SJSA1 (cell line): ENCODE measurements at places on chromosomes 11 and 22. TPM values are rescaled to one million over a fixed set of nuclear protein-coding genes. Genes with fewer than 3 reads are reported as not detected.

The GP1BB gene
- total RNA-seq: 0.53 and 4.9 TPM in 2 replicates

DNA sequence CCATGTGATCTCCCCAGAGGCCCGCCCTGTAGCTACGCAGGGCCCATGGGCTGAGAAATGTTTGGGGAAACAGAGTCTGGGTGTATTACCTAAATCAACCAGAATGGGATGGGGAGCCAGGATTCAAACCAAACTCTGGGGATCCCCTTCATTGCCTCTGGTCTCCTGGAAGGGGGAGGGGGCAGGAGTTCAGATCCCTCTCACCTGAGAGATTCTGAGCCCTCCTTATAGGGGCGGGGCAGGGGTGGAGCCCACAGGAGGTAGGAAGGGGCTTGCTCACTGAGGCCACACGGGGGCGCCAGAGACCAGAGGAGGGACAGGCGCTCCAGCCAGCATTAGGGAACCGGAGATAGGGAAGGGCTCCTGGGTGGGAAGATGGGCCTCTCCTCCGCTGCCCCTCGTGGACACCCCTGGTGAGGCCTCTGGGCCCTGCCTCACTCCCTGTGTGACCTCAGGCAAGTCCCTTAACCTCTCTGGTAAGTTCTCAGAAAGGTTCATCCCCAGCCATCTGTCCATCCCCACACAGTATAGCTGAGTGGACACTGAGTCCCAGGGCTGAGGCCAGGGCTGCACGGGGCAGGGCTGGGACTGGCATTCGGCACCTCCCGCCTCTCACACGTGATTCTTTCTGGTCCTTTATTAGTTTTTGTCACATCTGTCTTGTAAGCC is 2.7 kb upstream of the CDC42BPG start:
- peaks cover 43% of the 10 kb centered on the region for H3K4me1 ChIP-seq
- H3K4me3 ChIP-seq: no peak overlapping the region

The RPLP2 gene
- 504 and 706 TPM in 2 replicates for total RNA-seq

The TRIM49 gene
- not detected in 2 replicates for total RNA-seq

The RAB39A gene
- total RNA-seq: not detected in 2 replicates

GRCh38 chr22:39318507-39319283 is 728 bp downstream of the RPL3 start:
- H3K36me3 ChIP-seq: peaks cover 55% of the 10 kb centered on the region
- H3K27me3 ChIP-seq: no peaks in the 10 kb centered on the region
- H3K27ac ChIP-seq: peak overlapping the region; percentile 85
- peak overlapping the region; percentile 56 for H3K4me3 ChIP-seq
- no peak for DNase-seq
- peaks cover 47% of the 10 kb centered on the region for H3K4me1 ChIP-seq

DNA sequence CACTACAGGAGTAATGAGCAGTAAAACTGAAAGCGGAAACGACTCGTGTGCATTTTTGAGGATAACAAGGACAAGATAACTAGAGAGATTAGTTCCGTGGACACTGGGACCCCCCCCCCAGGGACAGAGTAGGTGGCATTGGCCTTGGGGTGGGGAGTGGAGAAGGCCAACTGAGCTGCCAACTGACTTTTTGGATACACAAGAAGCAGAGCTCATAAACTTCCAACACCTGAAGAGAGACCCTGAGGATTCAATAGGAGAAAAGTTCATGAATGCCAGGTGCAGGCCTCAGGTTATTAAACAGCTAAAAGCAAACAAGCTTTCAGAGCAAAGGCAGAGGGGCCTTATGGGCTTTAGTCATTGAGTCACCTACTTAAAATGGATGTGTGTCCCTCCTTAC is 17.6 kb upstream of the PRSS23 start:
- H3K27ac ChIP-seq: no peak overlapping the region
- H3K27me3 ChIP-seq: no peaks in the 10 kb centered on the region
- DNase-seq: no peak
- H3K36me3 ChIP-seq: no peaks in the 10 kb centered on the region
- H3K4me1 ChIP-seq: no peaks in the 10 kb centered on the region

DNA sequence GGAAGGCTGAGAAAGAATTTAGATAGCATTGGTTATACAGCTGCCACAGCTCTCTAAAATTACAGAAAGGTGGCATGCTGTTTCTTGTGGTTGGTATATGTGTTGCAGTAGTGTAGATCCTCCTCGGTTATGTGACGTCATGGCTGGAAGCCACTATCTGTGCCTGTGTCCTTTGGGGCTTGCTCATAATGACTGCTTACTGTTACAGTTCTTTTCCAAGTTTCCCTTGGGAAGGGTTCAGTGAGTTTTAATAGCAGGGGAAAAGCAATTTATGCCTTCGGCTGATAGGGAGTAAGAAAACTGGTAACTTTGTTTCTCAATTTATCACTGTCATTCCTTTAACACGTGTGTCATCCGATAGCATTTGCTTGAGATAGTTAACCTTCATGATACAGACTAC is 47.2 kb downstream of the POLD3 start:
- peaks cover 32% of the 10 kb centered on the region for H3K4me1 ChIP-seq
- H3K27ac ChIP-seq: no peak overlapping the region
- no peak overlapping the region for H3K4me3 ChIP-seq
- no peak for DNase-seq

DNA sequence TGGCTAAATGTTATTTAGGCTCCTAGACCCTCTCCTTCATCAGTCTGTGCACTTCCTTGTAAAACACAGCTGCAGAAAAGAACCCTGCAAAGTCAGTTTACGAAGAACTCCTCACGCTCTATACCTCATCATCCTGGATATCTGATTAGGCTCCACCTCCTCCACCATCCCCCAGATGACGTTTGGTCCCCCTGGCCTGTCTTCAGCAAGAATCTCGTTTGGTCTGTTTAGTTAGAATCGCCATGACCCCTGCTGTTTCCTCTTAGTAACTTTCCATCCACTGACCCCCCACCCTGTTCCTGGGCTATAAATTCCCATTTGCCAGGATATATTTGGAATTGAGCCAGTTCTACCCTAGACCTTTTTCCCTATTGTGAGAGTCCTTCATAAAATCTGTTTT is 214.1 kb downstream of the OPCML start:
- no peak overlapping the region for H3K4me3 ChIP-seq
- no peak overlapping the region for H3K27ac ChIP-seq
- H3K27me3 ChIP-seq: no peaks in the 10 kb centered on the region
- DNase-seq: no peak
- H3K36me3 ChIP-seq: no peaks in the 10 kb centered on the region
- H3K4me1 ChIP-seq: no peaks in the 10 kb centered on the region

GRCh38 chr11:110763249-110764011 is 51.2 kb upstream of the ARHGAP20 start:
- DNase-seq: peak; percentile 78
- H3K4me1 ChIP-seq: peaks cover 28% of the 10 kb centered on the region
- H3K27ac ChIP-seq: peak overlapping the region; percentile 72
- H3K36me3 ChIP-seq: no peaks in the 10 kb centered on the region
- no peak overlapping the region for H3K4me3 ChIP-seq

DNA sequence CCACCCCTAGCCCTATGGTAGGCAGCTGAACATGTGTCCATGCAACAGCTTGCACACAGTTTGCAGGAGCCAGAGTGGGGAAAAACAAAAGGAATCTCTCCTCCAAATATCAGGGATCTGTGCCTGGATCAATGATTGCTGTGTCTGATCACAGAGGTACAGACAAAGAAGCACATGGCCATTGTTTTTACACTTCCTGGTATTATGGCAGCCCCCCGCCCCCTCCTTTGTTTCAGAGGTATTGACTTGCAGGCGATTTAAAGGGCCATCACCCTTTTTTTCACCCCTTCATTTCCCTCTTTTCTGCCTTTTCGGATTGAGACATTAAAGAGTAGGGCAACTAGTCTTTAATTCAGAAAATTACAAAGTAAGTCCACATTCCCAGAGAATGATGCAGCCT is 453.0 kb upstream of the LUZP2 start:
- no peak for DNase-seq
- H3K36me3 ChIP-seq: no peaks in the 10 kb centered on the region
- H3K4me3 ChIP-seq: no peak overlapping the region
- H3K27me3 ChIP-seq: no peaks in the 10 kb centered on the region
- no peak overlapping the region for H3K27ac ChIP-seq

DNA sequence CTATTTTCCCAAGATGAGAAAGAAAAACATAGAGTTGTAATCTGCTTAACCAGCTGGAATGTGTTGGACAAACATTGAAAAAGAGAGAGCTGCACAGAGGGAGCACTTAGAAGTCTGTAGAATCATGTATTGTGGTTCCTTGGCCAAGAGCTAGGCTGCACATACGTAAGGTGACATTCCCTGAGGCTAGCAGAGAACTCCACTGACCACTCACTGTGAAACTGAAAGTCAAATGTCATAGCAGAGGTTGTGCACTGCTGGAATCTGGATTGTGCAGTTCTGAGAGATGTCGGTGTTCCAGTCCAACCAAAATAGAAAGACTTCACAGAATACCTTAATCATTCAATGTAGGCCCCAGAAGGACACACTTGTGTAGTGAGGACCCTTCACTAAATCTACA is 772.8 kb upstream of the RAG2 start:
- no peaks in the 10 kb centered on the region for H3K27me3 ChIP-seq
- no peak for DNase-seq
- no peak overlapping the region for H3K27ac ChIP-seq
- no peaks in the 10 kb centered on the region for H3K4me1 ChIP-seq
- no peak overlapping the region for H3K4me3 ChIP-seq
- no peaks in the 10 kb centered on the region for H3K36me3 ChIP-seq

GRCh38 chr11:33651990-33652389 is 48.6 kb downstream of the C11orf91 start:
- no peaks in the 10 kb centered on the region; the same call in 1 of the 2 replicates for H3K4me1 ChIP-seq
- no peaks in the 10 kb centered on the region for H3K36me3 ChIP-seq
- no peak for DNase-seq
- H3K27ac ChIP-seq: no peak overlapping the region
- no peak overlapping the region for H3K4me3 ChIP-seq

The KDM4F gene
- total RNA-seq: not detected in 2 replicates

- no peak overlapping the region for H3K4me3 ChIP-seq
- H3K27me3 ChIP-seq: peaks cover 9% of the 10 kb centered on the region
- no peak for DNase-seq
- H3K27ac ChIP-seq: no peak overlapping the region
- no peaks in the 10 kb centered on the region for H3K4me1 ChIP-seq
These were observed 10.2 kb upstream of the PIK3IP1 start for GRCh38 chr22:31302537-31302936.

The UBQLNL gene
- total RNA-seq: 0.05 TPM in 1 of 2 replicates, not detected in the other

The GRAMD1B gene
- total RNA-seq: 2.2 and 6.8 TPM in 2 replicates

The MTFP1 gene
- 46.2 and 48.6 TPM in 2 replicates for total RNA-seq

The MOGAT2 gene
- total RNA-seq: not detected in 2 replicates

The ADAMTS8 gene
- total RNA-seq: 0.03 TPM in 1 of 2 replicates, not detected in the other

The HBD gene
- not detected in 2 replicates for total RNA-seq

GRCh38 chr11:123193742-123194141 is 1.3 kb downstream of the CLMP start:
- H3K4me3 ChIP-seq: peak overlapping the region; percentile 62
- H3K36me3 ChIP-seq: peaks cover 6% of the 10 kb centered on the region; the same call in 1 of the 2 replicates
- H3K27me3 ChIP-seq: no peaks in the 10 kb centered on the region

GRCh38 chr11:61647529-61647928 is 32.7 kb upstream of the DAGLA start:
- H3K36me3 ChIP-seq: no peaks in the 10 kb centered on the region
- H3K27ac ChIP-seq: no peak overlapping the region
- H3K4me3 ChIP-seq: no peak overlapping the region
- DNase-seq: no peak
- H3K27me3 ChIP-seq: peaks cover 7% of the 10 kb centered on the region; the same call in 1 of the 2 replicates

- DNase-seq: no peak
- H3K4me1 ChIP-seq: 0 out of 2 replicates have a peak, but pooled peaks cover 7% of the 10 kb centered on the region
- no peak overlapping the region for H3K27ac ChIP-seq
- no peak overlapping the region for H3K4me3 ChIP-seq
These were observed 5.7 kb downstream of the RFPL1 start for GRCh38 chr22:29443861-29444792.

- H3K36me3 ChIP-seq: no peaks in the 10 kb centered on the region
- no peak for DNase-seq
- H3K4me3 ChIP-seq: no peak overlapping the region
- no peaks in the 10 kb centered on the region for H3K4me1 ChIP-seq
These were observed 131.9 kb upstream of the ZC3H12C start for GRCh38 chr11:109961261-109961660.

The BBOX1 gene
- not detected in 2 replicates for total RNA-seq

The SSTR3 gene
- not detected in 2 replicates for total RNA-seq

GRCh38 chr22:30212996-30213441 is 33.5 kb downstream of the LIF start:
- peaks cover 56% of the 10 kb centered on the region for H3K4me1 ChIP-seq
- H3K27me3 ChIP-seq: no peaks in the 10 kb centered on the region
- peak; percentile 77 for DNase-seq
- no peaks in the 10 kb centered on the region for H3K36me3 ChIP-seq
- no peak overlapping the region for H3K4me3 ChIP-seq
- H3K27ac ChIP-seq: peak overlapping the region; percentile 53

DNA sequence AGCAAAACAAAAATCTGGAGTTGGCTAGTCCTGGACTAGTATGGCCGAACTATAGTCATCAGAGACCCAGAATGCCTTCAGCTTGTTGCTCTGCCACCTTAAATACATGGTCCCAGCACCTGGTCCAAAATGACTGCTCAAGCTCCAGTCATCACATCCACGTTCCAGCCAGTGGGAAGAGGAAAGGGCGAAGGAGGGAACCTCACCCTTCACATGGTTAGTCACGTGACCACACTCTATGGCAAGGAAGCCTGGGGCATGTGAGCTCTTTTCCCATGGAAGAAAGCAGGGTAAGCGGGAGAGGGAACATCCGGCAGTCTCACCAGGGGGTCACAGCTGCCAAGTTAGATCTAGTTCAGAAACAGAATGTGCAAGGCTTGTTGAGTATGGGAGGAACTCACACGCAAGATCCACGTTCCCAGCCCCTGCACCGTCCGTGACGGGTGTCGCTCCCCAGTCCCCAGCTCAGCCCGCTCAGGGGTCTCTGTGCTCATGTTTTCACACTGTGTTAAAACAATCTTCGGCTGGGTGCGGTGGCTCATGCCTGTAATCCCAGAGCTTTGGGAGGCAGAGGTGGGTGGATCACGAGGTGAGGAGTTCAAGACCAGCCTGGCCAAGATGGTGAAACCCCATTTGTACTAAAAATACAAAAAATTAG is 1.9 kb upstream of the ANO9 start:
- no peak for DNase-seq
- H3K4me3 ChIP-seq: no peak overlapping the region
- H3K27me3 ChIP-seq: no peaks in the 10 kb centered on the region
- H3K36me3 ChIP-seq: no peaks in the 10 kb centered on the region

The PKDREJ gene
- total RNA-seq: not detected in 2 replicates

DNA sequence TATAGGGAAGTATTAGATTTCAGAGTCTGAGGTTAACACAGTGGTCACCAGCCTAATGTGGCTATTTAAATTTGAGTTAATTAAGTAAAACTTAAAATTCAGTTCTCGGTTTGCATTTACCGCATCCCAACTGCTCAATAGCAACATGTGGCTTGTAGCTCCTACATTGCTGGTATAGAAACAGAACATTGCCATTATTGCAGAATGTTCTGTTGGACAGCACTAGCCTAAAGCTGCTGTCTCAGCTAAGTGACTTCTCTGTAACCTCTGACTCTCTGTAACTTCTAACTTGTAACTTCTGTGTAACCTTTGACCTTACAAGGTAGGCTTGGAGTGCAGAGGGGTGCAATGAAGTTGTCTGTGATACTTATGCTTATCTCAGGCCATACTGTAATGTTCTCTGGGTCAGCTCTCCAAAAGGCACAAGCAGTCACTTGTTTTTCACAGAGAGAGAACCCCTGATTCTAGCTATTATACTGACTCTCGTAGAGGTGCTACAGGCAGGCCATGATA is 78.7 kb downstream of the ZNRF3 start:
- DNase-seq: no peak
- H3K36me3 ChIP-seq: no peaks in the 10 kb centered on the region
- no peak overlapping the region for H3K4me3 ChIP-seq
- H3K4me1 ChIP-seq: peaks cover 9% of the 10 kb centered on the region

The PDE3B gene
- total RNA-seq: 0.03 TPM in 2 replicates

The GPHA2 gene
- not detected in 2 replicates for total RNA-seq
